ENCODE measurements at places on chromosomes 2 and 18.

DNA sequence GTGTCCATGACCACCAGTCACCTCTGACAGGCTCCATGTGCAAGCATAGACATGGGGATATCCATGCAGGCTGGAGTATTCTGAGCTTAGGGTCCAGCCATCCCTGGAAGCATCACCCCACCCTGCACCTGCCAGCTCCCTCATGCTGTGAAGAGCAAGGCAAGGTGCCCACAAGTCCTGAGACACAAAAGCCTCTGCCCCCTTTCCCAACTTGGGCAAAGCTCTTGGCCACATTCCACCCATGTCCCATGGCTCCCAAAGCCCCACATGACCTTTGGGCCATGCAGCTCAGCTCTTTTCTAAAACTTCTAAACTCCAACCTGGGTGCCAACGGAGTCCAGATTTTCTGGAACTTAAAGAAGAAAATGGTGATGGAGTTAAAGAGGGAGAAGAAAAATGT, 99.8 kb upstream of the SH3BP4 start:
- DNase-seq: no peak

DNA sequence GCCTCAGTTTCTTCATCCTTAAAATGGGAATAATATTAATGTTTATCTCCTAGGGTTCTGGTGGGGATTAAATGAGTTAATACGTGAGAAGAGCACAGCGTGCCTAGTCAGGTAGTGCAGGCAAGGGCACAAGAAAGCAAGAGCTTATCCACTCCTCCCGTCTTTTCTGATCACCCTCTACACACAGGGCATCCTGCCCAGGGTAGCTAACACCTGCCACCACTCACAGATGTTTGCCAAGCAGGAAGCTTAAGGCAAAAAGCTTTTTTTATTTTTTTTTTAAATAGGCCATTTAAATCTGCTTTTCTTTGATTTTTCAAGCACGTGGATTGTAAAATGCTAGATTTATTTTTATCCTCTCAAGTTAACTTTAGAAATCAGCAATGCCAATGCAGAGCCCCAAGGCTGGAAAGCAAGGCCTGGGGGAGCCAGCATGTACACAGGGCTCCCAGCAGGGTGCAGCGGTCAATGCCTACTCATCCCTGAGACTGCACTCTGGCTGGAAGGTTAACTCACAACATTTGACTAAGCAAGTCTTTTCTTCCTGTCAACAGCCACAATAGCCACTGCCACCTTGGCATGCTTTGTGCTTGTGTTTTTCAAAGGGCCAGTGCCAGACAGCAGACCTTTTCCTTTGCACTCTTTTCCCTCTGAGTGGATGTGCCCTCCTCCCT, 86.5 kb upstream of the ACAA2 start:
- DNase-seq: no peak

DNA sequence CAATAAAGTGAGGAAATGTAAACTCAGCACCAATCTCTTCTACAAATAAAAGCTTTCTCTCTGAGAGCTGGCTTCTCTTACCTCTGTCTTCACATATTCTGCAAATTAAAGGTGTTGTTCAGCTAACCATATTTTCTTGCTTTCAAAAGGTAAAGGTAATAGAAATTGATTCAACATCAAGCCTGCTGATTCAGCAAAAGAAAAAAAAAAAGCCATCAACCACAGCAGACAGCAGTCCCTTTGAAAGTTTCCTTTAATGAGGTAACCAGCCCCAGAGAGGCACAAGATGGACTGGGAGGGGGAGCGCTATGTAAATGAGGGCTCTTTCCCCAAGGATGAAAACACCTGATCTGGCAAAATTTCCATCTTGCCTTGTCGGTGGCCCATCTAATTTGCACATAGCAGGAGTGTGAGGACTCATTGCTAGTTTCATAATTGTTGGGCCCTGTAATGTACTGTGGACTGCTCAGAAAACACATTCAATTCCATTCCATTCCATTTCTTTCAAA, 154.9 kb upstream of the SOX11 start:
- no peak for DNase-seq

DNA sequence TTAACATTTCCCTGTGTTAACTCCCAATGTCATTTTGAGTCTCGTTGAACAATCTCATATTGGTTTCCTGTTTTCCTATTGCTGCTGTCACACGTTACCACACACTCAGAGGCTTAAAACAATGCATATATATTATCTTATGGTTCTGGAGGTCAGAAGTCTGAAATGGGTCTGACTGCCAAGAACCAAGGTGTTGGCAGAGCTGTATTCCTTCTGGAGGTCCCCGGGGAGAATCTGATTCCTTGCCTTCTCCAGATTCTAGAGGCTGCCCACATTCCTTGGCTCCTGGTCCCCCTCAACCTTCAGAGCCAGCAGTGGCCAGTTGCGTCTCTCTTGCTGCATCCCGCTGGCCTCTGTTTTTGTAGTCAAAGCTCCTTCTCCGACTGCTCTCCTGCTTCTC, 17.5 kb downstream of the COL4A4 start:
- DNase-seq: no peak

GRCh38 chr2:51782921-51783765, 751.2 kb upstream of the NRXN1 start:
- no peak for DNase-seq

- DNase-seq: no peak
These were observed 12.7 kb downstream of the ABCB11 start for GRCh38 chr2:169018390-169018789.

DNA sequence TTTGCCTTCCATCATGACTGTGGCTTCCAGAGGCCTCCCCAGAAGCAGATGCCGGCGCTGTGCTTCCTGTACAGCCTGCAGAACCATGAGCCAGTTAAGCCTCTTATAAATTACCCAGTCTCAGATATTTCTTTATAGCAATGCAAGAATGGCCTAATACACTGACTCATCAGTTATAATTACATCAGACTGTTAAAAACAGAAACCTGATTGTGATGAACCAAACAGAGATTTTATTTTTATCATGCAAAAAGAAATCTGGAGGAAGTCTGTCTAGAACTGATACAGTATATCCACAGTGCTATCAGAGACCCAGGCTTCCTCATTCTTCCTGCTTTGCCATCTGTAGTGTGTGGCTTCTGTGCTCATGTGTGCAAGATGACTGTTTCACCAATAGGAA, 93.4 kb upstream of the MEX3C start:
- DNase-seq: no peak

DNA sequence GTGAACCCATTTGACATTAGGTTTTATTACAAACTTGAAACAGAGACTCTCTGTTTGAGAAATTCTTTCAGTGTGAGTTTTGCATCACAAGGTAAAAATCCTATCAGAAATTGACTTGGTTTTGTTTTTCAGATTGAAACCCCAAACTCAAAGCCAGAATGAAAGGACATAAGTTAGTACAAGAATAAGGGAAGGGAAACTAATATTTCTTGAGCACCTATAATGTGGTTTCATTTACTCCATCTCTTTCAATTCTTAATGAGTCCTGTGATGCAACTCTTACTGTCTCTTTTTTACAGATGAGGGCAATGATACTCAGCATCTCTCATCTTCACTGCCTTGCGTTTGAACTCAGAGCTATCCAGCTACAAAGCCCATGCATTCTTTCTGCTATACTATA, 210.0 kb upstream of the SIX3 start:
- DNase-seq: no peak

- no peak for DNase-seq
These were observed 37.6 kb downstream of the RMC1 start for GRCh38 chr18:23540867-23541266.

DNA sequence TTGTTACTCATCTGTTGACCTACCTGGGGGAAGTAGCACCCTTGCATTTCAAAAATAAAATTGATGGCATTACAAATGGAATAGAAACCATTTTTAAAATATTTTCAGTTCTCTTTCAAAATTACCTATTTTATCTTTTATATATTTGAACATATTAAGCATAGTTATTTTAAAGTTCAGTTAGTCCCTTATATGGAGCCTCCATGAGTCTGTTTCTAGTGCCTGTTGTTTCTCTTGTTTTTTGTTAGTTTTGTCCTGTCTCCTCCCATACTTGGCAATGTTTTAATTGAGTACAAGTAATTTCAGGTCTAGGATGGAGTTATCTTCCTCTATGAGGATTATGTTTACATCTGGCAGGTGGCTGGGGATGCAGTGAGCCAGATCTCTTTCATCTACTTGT, 5.9 kb upstream of the KCNIP3 start:
- no peak for DNase-seq

All from activated CD4-positive, alpha-beta T cell treated with anti-CD3 and anti-CD28 coated beads, Interleukin-2, amount 50 U/mL, for 1 hour (primary cell).